ENCODE measurements at places on chromosomes 1 and 21.
A peak's percentile ranks its signal among the peaks of the same experiment; 100 is the strongest.

GRCh38 chr1:231387770-231388669, 34.1 kb downstream of the EGLN1 start:
- DNase-seq: no peak

- DNase-seq: no peak
Observed at GRCh38 chr1:29924017-29924431, 687.7 kb downstream of the PTPRU start.

DNA sequence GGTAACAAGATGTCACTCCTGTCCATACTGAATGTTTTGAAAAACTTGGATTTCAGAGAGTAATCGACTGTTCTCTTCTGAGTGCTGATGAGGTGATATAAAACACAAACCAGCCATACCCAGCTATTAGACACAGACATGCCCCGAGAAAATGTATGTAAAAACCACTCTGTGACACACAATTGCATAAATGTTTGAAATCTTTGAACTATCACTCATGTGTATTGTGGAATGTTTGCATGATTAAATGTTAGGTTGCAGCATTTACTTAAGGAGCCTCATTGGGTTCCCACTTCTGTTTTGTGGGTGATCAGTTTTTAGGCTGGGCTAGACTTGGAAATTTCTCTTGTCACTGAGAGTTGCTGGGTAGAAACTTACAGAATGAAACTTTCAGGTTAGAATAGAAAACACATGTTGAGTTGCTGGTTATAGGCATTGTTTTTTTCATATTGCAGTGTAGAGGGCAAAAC, 270.4 kb upstream of the B3GALT2 start:
- DNase-seq: no peak

DNA sequence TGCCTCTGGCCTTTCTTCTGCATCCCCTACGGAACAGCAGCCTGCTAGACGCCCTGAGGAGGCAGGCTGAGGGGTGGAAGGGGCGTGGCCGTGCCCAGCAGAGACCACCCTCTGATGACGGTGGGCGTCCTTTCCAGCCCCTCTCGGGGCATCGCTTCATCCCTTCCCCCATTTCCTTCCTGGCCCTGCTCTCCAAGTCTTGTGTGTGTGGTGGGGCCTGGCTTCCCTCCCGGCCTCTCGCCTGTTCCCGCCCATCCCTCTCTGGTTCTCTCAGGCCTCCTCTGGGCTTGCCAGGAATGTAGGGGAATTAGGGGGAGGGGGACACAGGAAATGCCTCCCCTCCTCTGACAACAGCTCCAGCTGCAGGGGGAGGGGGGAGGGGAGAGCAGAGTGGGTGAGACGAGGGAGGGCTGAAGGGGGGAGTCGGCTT, 51.1 kb downstream of the SKI start:
- DNase-seq: peak; percentile 94

DNA sequence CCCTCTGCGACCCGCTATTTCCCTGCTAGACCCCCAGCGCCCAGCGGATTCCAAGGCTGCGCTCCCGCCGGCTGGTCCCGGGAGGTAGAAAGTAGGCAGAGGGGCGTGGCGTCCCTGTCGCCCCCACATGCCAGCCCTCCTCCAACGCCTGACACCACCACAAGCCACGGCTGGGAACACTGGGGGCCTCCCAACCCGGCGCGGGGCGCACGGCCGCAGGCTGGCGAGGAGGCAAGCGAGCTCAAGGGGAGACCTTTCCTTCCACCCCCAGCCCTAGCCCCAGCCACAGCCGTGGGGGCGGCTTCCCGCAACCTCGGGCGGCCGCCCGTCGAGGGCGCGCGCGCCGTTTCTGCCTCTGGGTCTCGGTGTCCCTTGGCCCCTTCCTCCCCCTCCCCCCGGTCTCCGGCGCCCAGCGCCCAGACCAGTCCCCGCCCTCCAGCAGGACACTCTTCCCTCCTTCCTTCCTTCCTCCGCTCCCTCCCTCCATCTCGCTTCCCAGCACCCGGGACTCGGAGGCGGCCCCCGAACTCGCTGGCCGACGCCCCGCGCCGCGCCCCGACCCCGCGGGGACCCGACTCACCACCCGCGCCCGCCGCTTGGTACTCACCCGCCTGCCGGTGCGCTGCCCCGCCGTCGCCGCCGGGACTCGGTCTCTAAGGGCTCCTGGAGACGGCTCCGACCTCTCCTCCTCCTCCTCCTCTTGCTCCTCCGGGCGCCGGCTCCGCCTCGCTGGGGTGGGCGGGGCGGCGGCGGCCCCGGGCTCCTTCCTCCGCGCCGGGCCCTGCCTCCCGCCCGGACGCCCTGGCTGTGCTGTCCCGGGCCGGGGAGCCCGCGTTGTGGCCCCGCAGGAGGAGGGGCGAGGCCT, at the start of gene GNG12:
Gene GNG12 (minus strand): TSS at position 731 of the 865 bp plus-strand sequence. CDS start 125,781 bp downstream, outside the sequence.
- DNase-seq: peak; percentile 91

DNA sequence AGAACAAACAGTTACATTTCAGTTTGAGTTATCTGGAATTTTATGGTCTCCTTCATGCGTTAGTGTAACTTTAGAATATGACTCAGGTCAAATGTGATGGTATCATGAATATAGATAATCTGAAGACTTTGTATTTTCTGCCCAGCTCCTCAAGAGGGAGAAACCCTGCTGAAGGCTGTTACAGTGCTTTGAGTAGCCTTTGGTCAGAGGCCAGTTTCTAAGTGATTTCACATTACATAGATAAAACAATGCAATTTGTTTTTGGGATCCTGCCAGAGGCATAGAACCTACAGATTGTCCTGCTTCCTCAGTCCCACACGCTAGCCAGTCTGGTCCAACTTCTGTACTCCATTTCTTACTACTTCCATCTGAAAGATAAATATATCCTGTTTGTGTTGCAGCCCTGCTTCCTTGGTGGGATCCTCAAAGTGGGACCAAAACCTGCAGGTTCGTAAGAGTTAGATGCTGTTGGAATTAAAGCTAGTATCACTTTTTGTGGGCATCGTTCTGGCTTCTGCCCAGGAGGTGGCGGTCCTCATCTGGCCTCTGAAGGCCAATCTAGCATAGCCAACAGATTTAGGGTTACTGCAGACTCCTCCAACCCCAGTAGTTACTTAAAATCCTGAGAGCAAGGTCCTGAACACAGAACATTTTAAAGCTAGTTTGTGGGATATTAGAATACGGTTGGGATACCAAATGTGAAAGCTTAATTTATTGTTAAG, 645.8 kb upstream of the USP24 start:
- DNase-seq: no peak

GRCh38 chr1:36553591-36554322, 71.0 kb upstream of the CSF3R start:
- DNase-seq: peak; percentile 68

DNA sequence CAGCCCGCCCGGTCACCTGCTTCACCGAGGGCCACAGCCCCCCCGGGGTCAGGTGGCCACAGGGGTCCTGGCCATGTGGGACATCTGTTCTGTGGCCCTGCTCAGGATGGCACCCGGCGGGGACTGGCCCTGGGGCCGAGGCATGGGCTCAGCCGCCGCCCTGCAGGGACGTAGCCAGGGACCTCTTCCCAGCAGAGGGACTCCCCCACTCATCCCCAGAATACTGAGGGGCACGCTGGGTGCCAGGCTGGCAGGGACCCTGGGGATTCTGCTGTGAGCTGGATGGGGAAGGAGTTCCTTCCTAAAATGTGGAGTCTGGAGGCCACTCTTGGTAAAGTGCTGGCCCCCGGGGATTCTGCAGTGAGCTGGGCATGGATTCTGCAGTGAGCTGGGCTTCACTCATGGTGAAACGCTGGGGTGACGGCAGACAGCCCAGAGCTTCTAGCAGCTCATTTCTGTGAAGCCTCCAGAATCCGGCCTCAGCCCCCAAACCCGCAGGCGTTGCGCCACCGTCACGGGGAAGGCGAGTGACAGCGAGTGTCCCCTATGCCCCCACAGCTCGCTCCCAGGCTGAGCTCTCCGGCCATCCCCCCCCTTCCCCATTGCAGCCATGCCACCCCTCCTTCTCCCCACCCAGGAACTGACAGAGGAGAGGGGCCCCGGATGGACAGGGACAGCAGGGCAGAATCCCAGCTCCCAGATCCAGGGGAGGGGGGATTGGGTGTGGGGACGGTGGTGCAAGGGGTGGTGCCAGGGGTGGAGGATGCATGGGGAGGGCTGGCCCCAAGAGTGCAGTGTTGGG, 1.4 kb downstream of the ITGB2 start:
- no peak for DNase-seq

GRCh38 chr1:61797045-61797755, 54.9 kb downstream of the PATJ start:
- no peak for DNase-seq

DNA sequence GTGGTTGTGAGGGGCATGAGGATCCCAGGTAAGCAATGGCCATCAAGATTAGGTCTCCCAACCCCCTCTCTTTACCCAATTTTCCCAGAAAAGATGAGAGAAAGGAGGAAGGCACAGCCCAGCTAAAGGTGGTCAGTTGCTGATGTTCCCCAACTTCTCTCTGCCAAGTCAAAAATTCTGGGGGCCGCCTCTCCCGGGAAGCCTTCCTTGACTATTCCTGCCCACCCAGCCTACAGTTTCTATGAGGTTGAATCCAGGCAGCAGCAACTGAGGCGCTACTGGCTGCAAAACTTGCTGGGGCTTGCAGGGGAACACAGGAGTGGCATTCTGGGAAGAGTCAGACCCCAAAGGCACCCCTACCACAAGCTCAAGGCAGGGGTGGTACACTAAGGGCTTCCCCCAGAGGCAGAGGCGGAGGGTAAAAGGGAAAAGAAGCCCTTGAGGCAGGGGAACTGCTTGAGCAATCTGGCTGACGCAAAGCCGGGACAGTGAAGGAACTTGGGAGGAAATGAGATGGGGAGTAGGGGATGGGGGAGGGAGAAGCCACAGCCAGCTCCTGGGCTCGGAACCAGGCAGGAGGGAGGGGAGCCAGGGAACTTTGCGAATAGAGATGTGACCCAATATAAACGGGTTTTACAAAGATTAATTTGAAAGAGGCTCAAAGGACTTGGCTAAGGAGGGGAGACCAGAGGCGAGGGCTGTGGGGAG, 31.2 kb downstream of the SDC3 start:
- no peak for DNase-seq

- DNase-seq: no peak
Observed at GRCh38 chr1:209549443-209550205, 33.9 kb upstream of the CAMK1G start.

- DNase-seq: no peak
Observed at GRCh38 chr1:51242546-51242945, 6.5 kb downstream of the RNF11 start.

GRCh38 chr1:77283701-77284425, 2.0 kb downstream of the AK5 start:
- DNase-seq: no peak

DNA sequence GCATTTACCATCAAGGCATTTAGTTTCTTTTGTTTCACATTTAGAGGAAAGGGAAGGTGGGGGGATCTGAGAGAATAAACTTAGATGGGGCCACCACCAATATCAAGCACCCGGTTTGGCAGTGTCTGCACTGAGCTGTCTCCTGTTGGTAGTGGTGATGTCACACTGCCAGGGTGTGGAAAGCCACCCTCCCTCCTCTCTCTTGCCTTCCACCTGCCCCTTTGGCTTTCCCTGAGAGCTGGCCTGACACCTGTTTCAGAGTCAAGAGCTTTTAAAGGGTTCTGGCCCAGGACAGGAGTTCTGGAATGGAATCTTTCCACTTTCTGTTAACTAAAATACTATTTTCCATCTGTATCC, 13.4 kb downstream of the ATF3 start:
- DNase-seq: no peak

GRCh38 chr1:11749203-11749689, 12.7 kb upstream of the C1orf167 start:
- no peak for DNase-seq

- DNase-seq: no peak
Observed at GRCh38 chr1:236524895-236525184, 1.1 kb downstream of the LGALS8 start.

- no peak for DNase-seq
Observed at GRCh38 chr1:4149281-4149680, 249.2 kb upstream of the C1orf174 start.

- no peak for DNase-seq
Observed at GRCh38 chr1:225146478-225146877, 217.0 kb downstream of the DNAH14 start.

- no peak for DNase-seq
Observed at GRCh38 chr21:45478115-45478801, 64.0 kb downstream of the SLC19A1 start.

DNA sequence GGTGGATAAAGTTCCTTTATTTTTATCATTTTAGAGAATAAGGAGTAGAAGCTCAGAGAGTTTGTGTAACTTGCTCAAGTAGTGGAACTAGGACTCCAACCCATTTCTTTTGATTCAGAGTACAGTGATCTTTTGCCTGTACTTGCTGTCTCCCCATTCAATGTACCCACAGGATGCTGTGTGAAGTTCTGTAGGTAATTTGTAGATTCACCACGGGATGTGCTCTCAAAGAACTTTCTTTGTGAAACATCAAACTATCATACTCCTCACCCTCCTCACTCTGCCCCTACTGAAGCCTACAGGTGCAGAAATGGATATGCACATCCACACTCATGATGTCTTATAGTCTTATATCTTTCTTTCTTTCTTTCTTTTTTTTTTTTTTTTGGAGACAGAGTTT, 65.8 kb upstream of the HSPA13 start:
- no peak for DNase-seq

GRCh38 chr1:150969626-150970025, 5.0 kb downstream of the CERS2 start:
- DNase-seq: no peak

GRCh38 chr1:193437785-193438184, 251.4 kb upstream of the B3GALT2 start:
- DNase-seq: no peak

DNA sequence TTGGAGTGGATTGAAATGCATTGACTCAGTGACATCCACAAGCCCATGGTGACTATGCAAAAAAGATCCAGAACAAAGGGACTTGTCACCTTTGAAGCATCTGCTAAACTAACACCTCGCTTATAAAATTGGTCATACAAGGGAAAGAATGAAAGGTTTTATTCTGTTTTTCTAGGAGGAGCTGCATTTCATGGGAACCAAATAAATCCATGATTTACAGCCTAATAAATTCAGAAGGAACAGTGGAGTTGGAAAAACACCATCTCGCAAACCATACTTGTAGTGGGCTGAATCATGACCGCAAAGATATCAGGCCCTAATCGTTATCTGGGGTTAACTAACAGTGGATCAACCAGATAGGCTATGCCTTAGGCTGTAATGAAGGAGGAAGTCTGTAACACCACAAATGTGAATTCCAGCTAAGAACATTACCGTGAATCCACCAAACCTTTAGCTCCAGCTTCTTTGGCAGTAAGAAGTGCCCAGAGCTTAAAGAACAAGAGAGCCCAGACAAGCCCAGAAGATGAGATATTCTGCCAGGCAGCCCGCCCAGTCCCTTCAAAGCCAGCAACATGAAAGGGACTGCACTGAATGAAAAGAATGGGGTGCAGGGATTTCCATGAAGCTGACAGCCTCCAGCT, 27.4 kb downstream of the RSPH1 start:
- DNase-seq: no peak

DNA sequence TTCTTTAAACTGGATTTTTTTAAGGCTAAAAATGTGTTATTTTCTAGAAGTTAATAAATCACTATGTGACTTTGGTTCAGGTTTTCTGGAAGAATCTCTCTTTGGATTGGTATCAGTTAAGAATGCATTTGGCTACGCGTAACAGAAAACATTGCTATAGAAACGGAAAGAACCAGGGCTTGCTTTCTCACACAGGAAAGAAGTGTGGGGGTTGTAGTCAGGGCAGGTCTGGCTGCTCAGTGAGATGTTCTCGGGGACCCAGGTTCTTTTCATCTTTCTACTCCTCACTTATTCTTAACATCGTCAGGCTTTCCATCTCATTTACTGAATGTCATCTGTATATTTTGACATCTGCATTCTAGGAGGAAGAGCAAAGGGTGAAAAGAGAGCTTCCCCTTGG, 191.4 kb downstream of the ZBTB18 start:
- DNase-seq: no peak

- DNase-seq: no peak
Observed at GRCh38 chr1:7574121-7575040, 196.7 kb upstream of the VAMP3 start.

- DNase-seq: no peak
Observed at GRCh38 chr1:182823220-182823619, 15.9 kb upstream of the DHX9 start.

All from left forelimb (tissue), 1 donor.